ENCODE measurements at places on chromosomes 3 and 15.
A peak's percentile ranks its signal among the peaks of the same experiment; 100 is the strongest.

DNA sequence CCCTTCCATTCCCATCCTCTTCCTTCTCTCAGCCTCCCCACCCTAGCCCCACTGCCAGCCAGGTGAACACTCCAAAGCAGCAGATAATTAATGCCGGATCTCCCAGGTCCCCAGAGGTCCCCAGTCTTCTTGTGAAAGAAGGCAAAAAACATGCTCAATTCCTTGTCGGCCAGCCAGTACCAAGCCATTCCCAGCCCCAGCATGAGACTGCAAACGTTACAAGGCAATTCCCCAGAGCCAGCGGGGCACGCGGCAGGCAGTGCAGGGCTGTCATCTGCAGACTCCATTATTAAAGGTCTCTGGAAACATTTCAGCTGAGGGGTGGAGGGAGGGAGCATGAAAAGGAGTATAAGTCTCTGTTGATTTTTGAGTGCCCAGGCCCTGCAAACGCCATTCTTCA lies 117.8 kb downstream of the XXYLT1 start:
- DNase-seq, result no peak

DNA sequence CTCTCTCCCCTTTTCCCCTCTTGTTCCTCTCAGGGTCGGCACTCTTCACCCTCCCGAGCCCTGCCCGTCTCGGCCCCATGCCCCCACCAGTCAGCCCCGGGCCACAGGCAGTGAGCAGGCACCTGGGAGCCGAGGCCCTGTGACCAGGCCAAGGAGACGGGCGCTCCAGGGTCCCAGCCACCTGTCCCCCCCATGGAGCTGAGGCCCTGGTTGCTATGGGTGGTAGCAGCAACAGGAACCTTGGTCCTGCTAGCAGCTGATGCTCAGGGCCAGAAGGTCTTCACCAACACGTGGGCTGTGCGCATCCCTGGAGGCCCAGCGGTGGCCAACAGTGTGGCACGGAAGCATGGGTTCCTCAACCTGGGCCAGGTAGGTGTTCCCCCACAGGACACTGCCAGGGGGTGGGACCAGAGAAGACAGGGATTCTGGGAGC lies 7.2 kb downstream of the FURIN start:
- DNase-seq, result no peak

DNA sequence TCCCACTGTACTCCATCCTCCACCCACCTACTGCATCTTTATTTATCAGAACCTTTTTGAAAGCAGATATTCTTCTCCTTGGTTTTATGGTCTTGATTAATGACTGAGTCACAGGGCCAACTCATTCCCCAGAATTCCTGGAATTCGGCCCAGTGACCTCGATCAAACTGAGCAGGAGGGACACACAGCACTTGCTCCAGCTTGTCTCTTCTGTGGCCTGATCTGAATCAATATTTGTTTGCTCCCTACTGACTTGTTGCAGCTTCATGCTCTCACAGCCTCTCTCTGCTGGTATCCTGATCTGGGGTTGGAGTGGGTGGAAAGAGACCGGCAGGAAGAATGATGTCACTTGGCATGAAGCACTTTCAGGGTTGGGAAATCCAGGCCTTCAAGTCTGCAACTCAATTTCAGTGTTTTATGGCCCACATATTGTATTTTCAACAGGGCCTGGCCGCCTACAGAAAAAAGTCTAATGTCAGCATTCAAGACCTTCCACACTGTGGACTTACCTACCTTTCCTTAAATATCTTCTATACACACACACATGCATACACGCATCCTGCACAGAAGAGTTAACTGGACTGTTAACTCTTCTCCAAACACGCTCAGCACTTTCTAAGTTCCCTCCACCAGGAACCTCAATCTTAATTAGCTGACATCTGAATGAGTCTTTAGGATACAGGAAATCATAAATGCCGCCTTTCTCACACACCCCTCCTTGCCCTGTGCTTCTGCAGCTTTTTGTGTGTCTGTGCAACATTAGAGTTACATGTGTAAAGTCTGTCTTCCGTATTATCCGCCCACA lies 4.6 kb downstream of the ANXA2 start:
- DNase-seq, result no peak

DNA sequence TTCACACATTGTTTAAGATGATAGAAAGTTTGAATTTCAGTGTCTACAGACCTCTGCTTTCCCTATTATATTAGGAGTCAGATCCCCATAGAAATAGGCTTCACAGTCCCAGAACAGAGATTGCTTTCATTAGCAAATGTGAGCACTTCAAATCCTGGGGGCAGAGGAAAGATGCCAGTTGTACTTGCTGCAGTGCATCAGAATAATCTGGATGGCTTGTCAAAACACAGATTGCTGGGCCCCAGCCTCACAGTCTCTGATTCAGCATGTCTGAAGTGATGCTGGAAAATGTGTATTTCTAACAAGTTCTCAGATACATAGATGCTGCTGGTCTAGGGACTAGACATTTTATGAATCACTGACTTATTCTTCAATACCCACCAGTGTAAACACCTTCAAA lies 375.2 kb downstream of the FGF12 start:
- no peak for DNase-seq

DNA sequence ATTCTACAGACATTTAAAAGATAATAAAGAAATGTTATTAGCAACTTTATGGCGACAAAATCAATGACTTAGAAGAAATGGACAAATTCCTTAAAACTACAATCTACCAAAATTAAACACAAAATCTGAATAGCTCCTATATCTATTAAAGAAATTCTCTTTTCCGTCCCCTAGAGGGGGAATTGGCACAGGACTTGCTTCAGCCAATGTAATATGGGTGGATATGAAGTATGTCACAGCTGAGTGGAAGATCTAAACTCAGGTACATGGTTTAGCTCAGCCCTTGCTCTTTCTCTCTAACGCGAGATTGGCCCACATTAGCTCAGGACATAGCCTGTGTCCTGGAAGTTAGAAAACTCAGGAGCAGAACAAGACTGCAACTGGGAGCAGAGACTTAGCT lies 79.3 kb downstream of the DNAH12 start:
- no peak for DNase-seq

DNA sequence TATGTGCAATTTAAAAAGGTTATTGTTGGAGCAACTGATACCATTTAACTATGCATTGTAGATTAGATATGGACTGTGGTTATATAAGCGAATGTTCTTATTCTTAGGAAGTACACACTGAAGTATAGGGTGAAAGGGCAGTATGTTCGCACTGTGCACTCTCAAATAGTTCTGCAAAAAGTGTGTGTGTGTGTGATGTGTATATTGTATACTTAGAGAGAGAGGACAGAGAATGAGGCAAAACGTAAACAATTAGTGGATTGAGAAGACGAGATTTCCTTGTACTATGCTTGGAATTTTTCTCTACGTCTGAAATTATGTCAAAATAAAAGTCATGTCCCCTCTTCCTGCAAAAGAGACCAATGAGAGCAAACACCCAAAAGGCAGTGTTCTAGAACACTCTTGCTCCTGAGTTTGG lies 30.4 kb downstream of the LSM3 start:
- no peak for DNase-seq

- no peak for DNase-seq
Observed at GRCh38 chr3:46860810-46861604, 2.2 kb downstream of the MYL3 start.

DNA sequence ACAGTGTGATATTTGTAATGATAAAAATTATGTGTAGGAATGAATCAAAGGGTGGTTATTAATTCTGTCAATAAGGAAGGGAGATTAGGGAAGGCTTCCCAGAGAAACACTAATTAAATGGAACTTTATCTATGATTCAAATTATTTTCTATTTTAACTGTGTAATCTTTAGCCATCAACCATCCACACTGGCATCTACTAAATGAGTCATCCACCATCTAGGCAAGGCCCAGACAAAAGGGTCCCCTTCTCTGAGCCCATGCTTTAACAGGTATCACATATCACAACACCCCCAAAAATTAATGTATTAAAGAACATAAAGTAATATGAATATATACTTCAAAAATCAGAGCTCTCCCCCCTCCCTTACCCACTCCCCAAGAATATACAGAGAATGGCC lies 19.9 kb upstream of the TPM1 start:
- no peak for DNase-seq

- no peak for DNase-seq
Observed at GRCh38 chr3:179416681-179417080, 34.6 kb downstream of the GNB4 start.

- DNase-seq, result no peak
Observed at GRCh38 chr3:101913168-101913567, 63.9 kb downstream of the NFKBIZ start.

- DNase-seq, result no peak
Observed at GRCh38 chr3:129327510-129327909, 48.8 kb downstream of the HMCES start.

- DNase-seq, result no peak
Observed at GRCh38 chr15:90710436-90711027, 6.6 kb upstream of the BLM start.

DNA sequence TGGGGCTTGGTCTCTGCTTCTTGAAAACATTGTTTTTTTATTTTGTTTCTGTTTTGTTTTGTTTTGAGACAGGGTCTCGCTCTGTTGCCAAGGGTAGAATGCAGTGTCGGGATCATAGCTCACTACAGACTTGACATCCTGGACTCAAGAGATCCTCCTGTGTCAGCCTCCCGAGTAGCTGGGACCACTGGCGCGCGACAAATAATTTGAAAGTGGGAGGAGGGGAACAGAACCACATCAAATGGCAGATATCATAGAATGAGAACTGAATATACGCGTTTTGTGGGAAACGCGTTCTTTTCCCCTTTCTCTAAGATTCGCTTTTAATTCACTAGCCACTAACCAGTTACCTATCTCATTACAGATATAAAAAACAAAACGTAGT lies 641 bp upstream of the VPS13C start:
- DNase-seq, result no peak

- DNase-seq, result no peak
Observed at GRCh38 chr15:70447928-70448698, 315.2 kb downstream of the UACA start.

DNA sequence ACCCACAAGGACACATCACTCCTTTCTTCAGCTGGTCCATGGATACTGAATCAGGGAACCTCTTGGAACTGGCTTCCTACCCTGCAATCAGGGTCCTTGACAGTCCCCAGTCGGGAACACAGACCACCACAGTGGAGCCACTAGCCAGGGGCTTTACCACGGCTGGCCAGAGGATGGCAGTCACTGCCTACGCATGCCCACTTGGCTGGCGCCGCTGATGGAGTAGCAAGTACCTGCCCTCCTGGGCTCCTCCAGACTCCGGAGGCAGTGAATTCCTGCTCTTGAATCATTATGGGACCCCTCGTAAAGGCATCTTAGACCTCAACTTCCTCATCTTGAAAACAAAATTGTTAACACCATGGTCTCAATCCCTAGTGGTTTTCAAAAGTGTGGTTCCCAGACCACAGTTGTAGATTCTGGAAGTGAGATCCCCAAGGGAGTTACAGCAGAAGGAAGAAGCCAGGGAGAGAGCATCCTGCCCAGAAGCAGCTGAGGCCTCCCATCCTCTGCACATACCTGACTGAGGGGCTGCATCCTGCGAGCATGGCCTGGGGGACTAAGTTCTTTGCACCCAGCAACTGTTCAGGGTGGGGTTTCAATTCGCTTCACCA lies 9.1 kb upstream of the SKIC8 start:
- peak; percentile 89 for DNase-seq

Measured in neural crest cell (in vitro differentiated cells).